ENCODE measurements at places on chromosomes 7 and 10.

- DNase-seq, result no peak
These were observed 233.4 kb downstream of the ZMYND11 start for GRCh38 chr10:368579-369220.

DNA sequence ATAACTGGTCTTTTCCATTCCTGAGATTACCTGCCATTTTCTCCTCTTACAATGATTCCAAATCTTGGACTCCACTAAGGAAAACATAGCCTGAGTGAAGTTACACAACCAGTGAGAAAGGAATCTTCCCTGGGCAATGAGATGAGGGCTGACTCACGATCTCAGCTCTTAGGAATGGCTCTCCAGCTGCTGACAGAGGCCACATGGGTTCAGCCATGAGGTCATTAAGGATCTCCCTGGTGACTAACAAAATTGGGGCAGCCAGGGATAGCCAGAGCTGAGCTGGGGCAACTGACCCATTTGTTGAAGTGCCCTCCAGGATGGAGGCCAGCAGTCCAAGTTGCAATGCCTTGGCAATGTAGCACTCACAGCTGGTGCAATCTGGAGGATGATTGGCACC is 78.7 kb upstream of the MKLN1 start:
- no peak for DNase-seq

DNA sequence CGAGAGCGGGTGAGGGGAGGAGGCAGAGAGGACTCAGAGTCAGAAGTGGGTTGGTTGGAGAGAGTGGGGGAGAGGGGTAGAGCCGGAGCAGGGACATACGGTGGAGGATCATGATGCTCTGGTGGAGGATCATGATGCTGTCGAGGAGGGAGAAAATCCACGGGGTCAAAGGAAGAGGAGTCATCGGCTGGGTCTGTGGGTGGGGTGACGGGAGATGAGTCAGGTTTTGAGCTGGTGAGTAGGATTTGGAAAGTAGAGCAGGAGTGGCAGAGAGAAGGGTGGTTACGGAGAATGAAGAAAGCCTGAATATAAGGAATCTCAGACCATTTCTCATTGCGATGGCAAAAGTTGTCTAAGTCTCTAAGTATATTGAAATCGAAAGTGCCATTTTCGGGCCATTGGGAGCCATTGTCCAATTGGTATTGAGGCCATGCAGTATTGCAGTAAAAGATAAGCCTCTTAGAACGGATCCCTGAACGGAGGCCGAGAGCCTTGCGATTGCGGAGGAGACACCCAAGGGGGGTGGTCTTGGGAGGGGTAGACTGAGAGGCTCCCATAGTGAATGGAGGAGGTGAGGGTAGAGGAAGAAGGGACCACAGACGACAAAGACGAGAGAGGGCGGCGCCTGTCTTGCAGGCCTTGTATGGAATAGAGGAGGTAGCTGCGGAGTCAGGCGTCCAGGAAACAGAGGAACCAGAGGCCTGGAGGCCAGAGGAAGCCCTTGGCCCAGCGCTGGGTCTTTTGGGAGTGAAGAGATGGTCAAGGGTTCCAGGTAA is 23.8 kb downstream of the SCIN start:
- no peak for DNase-seq

- no peak for DNase-seq
These were observed 92.4 kb upstream of the JCAD start for GRCh38 chr10:30151581-30152389.

GRCh38 chr7:134854816-134855215 is 75.4 kb downstream of the CALD1 start:
- DNase-seq, result no peak

DNA sequence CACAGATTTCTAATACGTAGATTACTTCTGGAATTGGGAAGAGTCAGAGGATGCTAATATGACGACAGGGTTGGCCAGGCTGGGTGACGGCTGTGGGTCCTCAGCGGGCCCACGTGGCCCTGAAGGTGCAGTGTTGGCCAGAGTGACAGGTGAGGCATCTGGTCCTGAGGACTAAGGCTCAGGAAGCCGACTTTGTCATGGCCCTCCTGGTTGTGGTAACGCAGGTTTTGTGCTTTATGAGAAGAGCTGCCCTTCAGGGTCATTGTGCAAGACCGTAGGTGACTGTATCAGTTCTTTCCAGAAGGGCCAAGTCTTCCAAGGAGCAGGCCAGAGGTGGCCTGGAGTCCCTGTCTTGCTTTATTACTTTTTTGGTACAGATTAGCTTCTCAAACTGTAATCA is 2.5 kb downstream of the EIF3B start:
- peak; percentile 5 for DNase-seq

GRCh38 chr7:129664029-129665012 is 52.8 kb downstream of the NRF1 start:
- DNase-seq, result peak; percentile 47

DNA sequence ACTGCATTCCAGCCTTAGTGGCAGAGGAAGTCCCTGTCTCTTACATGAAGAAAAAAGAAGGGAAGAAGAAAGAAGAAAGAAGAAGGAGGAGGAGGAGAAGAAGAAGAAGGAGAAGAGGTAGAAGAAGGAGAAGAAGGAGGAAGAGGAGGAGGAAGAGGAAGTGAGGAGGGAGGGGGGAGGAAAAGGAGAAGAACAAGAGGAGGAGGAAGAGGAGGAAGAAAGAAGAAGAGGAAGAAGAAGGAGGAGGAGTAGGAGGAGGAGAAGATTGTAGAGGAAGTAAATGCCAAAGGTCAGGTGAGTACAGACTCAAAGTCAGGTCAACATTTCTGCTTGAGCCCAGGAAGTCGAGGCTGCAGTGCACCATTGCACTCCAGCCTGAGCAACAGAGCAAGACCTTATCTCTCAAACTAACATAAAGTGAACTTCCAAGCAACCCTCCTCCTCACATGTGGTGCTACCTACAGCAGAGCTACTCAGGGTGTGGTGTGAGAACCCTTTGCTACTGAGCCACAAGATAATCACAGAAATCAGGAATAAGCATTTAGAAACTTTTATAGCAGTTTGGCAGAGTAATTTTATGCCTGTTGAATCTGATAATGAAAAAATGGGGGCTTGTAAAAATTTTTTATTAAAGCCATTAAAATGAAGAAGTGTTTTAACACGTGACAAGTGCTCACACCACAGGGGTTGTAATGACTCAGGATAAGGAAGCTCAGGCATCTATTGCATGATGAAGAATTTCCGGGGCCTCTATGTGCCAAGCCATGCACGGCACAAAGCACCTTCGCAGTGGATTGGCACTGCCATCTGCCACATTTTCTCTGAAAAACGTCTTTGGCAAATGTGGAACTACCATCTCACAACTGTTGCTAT is 224.9 kb upstream of the AUTS2 start:
- DNase-seq, result no peak

DNA sequence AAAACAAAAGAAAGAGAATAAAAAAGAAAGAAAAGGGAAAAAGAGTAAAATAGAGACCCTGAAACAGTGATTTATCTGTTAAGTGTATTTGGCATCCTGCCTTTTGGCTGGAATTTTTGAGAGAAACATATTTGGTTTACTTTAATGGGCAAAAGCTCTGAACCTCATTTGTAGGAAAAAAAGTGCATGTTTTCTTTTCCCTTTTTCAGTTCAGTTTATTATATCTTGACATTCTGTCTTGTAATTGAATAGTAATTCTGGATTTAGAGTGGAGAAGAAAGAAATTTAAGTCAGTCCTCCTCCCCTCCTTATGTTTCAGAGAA is 69.5 kb downstream of the ARID5B start:
- DNase-seq, result no peak

GRCh38 chr7:148084138-148084537 is 506.4 kb upstream of the C7orf33 start:
- no peak for DNase-seq

DNA sequence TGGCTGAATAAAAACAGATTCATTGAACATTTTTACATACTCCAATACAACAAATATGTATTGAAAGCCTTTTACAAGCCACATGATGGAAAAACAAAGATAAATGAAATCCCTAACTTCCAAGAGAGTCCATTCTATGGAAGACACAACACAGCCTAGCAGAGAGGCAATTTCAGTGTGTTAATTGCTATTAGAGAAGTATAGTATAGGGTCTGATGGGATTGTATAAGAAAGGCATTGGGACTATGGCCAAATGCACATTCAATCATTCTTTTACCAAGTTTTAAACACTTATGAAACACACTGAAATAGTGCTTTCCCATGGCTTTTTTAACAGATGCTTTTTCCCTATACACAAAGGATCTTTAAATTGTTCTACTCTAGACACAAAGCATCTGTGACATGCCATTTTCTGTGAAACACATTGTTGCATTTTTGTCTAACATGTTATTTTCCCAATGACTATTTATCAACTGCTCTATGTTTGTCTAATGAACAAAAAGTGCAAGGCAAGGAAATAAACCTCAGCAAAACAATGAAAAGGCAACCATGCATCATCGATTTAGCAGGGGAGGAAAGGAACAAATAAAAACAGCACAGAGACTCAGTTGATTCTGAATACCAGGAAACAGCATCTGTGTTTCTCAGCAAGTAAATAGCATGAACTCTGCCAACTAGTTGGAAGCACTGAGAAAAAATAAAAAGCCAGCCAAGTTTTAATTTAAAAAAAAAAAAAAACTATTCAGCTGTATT is 42.4 kb upstream of the PHYHIPL start:
- no peak for DNase-seq

DNA sequence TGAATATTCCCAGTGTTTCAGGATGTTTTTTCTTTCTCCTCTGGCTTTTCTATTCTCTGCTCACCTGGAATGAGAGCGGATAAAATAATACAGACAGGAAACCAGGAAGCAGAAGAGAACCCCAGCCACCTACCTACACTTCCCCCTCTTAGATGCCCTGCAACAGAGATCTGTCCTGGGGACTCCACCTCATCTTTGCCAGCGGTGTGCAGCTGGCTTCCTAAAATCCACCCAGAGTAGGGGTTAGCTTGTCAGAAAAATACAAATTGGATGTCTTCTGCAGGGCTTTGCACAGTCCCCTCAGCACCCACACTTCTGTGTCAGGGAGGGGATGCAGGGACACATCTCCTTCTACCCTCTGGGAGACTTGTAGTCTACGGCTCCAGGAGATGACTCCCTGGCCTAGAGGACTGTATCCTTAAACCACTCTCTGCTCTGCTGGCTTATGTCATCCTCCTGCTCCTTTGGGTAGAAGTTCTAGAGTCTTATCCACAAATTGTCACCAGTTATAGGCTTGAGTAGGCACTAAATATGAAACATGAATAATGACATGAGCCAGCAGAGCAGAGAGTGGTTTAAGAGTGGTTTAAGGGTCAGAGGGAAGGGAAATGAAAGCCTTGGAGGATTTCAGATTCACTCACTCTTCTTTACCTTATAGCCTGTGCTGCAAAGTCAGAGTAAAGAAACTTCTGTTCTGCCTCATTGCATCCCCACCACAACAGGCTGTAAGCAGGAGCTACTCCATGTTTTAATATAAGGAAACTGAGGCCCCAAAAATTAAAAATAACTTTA is 749.4 kb downstream of the AUTS2 start:
- DNase-seq, result no peak

- no peak for DNase-seq
These were observed 132.9 kb upstream of the ZMIZ1 start for GRCh38 chr10:78935697-78936407.

DNA sequence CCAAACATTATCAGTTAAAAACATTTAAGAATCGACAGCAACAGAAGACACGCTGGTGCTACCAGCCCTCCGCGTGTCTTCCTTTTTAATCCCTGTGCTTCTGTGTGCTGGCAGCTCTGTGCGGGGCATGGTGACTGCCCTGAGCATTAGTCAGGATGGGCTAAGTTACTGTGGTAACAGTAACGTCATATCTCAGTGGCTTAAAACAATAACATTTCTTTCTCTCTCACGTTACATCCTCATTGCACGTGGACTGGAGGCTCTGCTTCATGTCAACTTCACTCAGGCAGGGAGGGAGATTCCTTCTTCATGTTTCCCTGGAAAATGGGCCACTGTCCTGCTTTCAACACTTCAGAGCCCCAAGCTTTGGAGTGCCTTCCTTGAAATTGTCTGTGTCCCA is 378.5 kb downstream of the CCSER2 start:
- no peak for DNase-seq

GRCh38 chr10:12397941-12398340 is 48.6 kb downstream of the CAMK1D start:
- DNase-seq, result no peak

GRCh38 chr10:78991187-78991586 is 77.6 kb upstream of the ZMIZ1 start:
- no peak for DNase-seq

GRCh38 chr7:36360244-36360643 is 29.4 kb upstream of the ANLN start:
- no peak for DNase-seq

GRCh38 chr10:78148216-78148960 is 114.7 kb downstream of the RPS24 start:
- DNase-seq, result no peak

- DNase-seq, result no peak
These were observed 278.8 kb upstream of the PPP2R2D start for GRCh38 chr10:131621784-131622624.

DNA sequence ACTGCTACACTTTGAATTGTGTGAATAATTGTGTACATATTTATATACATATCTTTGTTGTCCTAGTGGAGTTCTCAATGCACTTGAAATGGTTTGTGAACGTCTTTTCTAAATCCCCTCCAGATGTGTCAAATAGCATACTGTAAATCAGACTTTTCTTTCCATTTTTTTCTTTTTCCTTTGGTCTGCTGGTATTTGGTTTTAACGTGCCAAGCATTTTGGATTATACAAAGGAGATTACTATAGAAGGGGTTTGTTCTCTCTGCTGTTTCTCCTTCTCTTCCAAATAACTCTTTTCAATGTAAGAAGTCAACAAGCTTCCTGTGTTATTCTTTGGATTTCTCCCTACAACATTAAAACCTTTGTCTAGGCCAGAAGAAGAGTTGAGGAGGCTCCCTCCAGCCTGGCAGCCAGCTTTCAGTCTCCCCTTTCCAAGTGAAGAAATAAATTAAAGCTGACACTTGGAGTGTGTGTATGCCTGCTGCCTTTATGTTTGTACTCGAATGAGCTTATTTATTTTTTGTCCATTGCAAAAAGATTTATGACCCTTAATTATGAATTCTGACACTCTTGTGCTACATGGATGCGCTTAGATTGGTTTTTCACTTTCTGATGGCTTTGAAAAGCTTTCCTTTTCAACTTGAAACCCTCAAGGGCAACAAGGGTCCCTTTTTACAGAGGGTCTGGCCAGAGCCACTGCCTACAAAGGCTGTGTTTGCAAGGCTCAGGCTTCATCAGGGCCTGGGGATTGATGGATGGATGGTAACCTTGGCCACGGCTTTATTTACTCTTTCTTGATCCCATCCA is 107.8 kb downstream of the RAB18 start:
- no peak for DNase-seq

- DNase-seq, result no peak
These were observed 763.6 kb downstream of the PHTF2 start for GRCh38 chr7:78562191-78562590.

DNA sequence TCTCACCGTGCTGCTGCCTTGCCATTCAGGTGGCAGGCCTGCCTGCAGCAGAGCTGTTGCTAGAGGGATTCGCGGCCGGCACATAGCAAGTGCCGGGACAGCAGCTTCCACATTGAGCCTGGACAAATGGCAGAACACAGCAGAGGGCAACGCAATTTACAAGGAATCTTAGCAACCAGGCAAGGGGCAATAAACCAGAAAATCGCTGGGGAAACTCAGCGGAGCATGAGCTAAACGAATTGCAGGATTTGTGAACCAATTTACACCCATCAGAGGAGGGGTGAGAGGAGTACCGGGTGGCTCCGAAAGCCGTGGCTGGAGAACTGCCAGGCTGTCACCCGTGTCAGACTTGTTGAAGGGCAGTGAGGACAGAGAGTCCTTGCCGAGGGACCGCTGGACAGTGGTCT is 58.6 kb upstream of the LOXL4 start:
- no peak for DNase-seq
